Suprapubic skin (tissue), 4 donors: ENCODE measurements at places on chromosomes 12 and 14. TPM values are rescaled to one million over a fixed set of nuclear protein-coding genes. Genes with fewer than 3 reads are reported as not detected.

The SLC24A4 gene
- 0.16 TPM for total RNA-seq

The PGF gene
- total RNA-seq = 10.5 TPM

The CD163L1 gene
- 1.9 TPM for total RNA-seq

The AQP6 gene
- not detected for total RNA-seq

The OTUB2 gene
- 7.2 TPM for total RNA-seq

GRCh38 chr14:58668848-58669480, 31.2 kb downstream of the DACT1 start:
- DNase-seq = no peak

GRCh38 chr14:71563492-71564153, 368.6 kb upstream of the RGS6 start:
- no peak for DNase-seq

DNA sequence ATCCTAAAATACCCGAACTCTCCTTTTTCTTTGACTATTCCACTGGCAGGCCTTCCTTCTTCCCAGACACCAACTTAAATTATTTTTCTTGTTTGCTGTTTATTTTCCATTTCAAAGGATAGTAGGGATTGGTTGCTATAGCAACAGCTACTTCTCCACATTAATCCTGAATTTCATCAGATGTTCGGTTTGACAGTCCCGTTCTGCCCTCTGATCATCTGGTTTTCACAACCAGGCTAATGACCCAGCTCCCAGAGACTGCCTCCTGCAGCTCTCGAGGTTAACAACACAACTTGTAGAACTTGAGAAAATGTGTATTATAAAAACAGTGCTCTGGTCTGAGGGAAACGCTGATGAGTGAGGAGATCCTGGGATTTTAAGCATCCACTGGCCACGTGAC, 45.5 kb downstream of the NUAK1 start:
- DNase-seq = no peak

DNA sequence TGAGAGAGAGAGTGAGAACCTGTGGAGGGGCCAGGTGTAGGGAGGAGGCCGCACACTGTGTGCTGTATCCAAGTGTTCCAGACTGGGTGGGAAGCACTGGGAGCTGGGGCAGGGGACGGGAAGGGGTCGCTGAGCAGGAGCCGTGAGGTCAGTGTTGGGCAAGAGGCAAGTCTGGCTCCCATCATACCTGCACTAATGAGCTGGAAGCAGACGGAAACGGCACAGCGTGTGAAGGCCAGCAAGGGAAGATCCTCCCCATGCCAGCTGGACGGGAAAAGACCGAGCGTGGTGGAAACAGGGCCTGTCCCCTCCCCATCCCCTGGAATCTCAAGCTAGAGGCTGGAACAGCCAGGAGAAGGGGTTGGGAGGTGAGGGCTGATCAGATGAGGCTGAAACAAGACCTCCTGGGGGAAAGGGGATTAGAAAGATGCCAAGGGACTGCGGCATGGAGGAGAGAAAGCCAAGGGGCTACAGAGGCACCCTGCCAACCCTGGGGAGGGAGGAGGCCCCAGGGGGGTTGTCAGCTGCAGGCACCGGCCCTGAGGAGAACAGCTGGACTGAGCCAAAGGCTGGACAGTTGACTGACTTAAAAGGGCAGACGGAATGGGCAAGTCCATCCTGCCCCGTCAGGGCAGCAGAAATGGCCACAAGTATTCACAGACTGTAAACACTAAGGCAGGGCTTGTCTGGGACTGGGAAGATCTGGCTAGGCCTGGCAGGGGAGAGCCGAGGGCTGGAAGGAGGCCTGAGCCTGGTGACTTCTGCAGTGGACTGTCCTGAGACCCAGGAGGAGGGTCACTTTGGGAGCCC, 19.0 kb upstream of the LTBP2 start:
- no peak for DNase-seq

DNA sequence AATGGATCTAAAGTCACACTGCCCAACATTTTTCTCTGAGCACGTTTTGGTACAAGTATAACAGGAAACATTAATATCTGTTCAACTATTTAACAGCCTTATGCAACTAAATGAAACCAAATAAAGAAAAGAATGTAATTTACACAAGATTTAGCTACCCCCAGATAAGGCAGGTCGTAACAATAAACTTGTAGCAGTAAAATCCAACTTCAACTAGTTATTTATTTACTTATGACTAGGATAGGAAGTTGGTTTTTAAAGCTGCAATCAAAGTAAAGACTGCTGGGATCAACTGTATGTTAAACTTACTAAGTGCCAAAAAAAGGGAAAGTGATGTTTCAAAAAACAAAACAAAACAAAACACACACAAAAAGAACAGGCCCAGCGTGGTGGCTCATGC, 30.9 kb downstream of the FERMT2 start:
- no peak for DNase-seq

- no peak for DNase-seq
These were observed 1.9 kb downstream of the BMP4 start for GRCh38 chr14:53954551-53955228.

DNA sequence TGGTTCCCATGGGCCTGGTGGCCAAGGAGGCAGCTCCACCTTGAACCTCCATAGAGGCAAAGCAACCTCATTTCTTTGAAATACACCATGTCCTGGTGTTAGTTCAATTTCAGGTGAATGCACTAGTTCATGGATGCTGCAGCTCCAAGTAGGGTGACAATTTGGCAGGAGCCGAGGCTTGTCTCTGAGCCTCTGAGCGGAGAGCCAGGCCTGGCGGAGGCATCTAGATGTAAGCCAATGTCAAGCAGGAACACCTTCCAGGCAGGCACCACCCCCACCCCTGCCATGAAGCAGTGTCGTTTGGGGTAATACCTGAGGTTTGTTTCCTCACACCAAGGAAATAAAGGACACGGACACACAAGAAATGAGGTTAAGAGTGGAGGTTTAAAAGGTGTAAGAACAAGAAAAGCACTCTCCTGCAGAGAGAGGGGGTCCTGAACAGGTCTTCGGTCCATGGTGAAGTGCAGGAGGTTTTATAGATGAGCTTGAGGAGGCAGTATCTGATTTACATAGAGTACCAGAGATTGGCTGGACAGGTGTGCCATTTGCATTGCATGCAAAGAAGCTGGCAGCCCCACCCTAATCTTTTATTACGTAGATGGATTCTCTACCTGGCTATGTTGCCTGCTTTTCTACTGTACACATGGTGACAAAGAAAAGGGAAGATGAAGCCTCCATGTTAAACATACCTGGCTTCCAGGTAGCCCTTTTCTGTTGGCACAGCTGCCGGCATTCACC, 60.3 kb downstream of the RIN3 start:
- DNase-seq = no peak

GRCh38 chr12:10384191-10384590, 5.7 kb downstream of the KLRK1 start:
- DNase-seq = no peak
